ENCODE measurements at places on chromosomes 7 and 10.

DNA sequence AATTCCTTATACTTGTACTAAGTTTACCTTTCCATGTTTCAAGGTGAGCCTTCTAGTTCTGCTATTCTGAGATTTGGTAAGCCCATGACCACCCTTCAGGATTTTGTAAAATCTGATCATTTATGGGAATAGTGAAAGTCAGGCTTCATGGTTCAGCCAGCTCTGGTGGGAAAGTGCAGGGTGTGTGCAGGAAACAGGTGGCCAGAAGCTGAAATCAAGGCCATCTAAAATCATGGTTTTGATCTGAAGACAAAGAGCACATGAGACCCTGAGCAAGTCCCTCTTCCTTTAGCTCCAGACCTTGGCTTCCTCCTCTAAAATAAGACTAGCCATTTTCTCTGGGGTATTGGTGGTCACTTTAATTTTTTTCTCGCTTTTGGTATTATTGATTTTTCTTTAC is 91.3 kb downstream of the CALD1 start:
- DNase-seq = no peak

GRCh38 chr7:50396856-50397255 is 53.3 kb downstream of the FIGNL1 start:
- no peak for DNase-seq

GRCh38 chr7:3300221-3300650 is 816 bp upstream of the SDK1 start:
- DNase-seq = no peak

DNA sequence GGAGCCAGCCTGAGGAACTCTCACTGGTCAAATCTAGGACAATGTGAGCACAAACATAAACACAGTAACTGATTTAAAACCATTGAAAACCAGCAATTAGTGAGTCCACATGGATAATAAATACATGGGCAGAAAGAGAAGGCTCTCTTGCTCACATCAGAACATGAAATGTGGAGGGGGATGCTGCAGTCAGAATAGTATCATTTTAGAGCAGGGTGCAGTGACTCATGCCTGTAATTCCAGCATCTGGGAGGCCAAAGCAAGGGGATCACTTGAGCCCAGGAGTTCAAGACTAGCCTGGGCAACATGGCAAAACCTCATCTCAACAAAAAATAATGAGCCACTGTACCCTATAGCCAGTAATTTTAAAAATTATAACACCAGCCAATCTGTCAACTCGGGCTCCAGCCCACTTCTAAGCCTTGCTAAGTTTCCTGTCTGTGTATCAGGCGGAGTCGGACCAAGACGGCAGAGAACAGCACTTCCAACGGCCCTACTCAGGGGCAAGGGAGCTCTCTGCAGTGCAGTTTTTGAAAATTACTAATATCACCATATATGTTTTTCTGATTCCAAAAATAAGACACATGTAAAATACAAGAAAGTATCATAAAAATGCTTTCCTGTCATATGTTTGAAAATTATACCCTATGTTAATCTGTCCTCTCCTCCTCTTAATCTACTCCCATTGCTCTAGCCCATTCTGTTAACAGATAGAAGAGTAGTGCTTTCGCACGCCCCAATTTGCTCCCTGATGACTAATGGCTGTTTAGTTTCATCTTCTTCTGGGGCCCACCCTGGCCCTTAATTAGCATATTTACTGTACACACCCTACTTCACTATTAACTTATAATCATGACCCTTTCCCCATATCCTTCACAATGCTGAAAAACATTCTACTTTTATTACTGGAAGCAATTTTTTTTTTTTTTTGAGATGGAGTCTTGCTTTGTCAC is 17.1 kb downstream of the URGCP start:
- DNase-seq = no peak

GRCh38 chr7:137462074-137462715 is 118.7 kb upstream of the PTN start:
- no peak for DNase-seq

- DNase-seq = no peak
These were observed 298.1 kb downstream of the GFRA1 start for GRCh38 chr10:115974816-115975430.

DNA sequence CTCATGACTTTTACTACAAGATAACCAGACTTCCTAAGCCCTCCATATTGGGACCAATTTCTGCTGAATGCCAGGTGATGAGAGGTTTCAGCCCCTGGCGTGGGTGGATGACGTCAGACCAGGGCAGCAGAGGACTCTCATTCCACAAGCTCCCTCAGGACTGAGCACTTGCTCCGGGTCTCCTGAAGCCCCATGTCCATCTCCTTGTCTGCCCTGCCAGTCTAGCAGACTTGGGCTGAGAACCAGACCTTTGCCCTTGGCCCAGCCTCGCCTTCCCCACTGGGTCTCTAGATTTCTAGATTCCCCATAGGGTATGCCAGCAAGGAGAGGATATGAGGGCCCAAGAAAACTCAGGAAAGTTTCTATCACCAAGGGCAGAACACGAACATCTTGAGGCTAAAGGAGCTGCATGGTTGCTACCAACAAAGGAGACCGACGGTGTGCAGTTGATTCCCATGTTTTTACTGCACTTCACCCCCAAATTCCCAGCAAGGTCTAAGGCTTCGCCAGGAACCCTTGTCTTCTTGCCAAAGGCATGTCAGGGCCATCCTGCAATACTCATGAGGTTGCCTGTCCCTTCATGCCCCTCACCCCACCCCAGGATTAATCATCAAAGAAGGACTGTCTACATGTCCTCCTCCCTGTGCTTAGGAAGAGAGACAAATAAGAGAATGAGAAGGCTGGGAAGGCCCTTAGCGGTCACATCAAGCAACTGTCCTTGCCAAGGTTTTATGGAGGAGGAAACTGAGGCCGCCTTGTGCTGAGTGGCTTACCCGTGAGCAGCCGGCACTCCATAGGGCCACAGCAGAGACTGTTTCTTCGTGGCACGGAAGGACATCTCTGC is 96.5 kb upstream of the MACROH2A2 start:
- no peak for DNase-seq

DNA sequence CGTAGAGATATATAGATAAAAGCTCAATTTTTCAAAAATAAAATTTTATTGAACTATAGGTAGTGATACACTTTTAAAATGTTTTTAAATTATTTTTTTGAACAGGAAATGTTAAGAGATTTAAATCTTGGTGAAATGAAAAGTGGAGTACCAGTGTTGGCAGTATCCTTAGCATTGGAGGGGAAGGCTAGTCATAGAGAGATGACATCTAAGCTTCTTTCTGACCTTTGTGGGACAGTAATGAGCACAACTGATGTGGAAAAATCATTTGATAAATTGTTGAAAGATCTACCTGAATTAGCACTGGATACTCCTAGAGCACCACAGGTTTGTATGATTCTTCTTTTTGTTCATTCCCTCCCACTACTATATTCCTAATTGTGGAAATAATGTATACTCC is 15.8 kb downstream of the PDCD4 start:
- no peak for DNase-seq

DNA sequence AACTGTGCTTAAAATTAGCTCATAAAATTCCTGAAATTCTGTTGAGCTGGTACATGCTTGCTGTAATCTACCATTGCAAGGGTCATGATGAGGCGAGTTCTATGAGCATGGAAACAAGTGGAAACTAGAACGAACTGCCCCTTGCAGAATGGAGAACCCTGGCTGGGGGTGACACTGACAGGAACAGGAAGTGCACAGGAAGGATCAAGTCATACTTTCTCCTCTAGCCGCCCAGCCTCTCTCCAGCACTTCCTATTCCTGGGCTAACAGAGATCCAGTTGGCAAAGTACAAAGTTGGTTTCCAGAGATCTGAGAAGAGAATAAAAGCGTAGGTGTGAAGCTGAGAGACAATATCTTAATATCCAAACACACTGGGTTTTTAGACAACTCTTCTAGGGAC is 414.2 kb upstream of the PODXL start:
- no peak for DNase-seq

DNA sequence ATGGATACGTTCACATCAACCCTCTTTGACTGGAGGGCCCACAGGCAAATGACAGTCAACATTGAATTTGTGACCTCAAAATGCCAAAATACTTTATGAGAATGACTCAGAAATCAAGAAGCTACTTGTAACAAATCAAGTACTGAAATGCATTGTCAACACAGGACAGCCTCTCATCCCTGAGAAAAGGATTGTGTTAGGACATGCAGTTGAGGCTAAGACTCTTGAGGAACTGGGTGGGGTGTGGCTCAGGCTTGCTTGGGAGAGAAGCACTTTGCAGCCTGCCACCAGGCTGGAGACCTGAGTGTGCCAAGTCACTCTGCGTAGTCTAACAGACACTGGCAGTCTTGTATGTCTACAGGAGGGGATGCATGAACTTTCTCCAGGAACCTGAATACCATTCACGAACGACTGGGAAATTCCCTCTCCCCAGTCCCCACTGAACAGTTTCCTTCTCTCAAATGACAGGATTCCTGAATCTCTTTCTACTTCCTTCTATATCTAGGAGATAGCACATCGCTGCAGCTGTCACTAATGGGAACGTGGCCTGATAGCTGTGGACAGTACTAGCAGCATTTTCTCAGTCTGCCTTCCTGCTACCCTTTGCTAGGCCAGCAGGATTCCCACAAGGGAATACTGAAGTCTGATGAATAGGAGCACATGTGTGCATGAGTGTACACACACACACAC is 3.3 kb upstream of the SMO start:
- DNase-seq = no peak

GRCh38 chr10:120945801-120946302 is 94.7 kb downstream of the WDR11 start:
- DNase-seq = no peak

DNA sequence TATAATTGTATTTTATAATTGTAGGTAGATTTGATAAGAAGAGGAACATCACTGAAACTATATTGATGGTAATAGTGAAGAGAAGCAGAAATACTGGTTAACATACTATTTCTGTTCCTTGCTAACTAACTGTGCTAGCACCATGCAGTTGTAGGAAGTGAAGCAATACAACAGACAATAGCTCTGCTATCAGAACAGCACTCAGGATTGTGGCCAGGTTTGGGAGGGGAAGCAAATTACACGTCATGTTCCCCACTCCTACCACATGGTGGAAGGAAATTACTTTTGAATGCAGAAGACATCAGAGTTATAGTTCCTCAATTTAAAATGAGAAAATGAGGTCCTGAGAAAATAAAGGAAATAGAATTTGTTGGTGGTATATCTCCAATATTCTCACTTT is 151.1 kb downstream of the DGKB start:
- no peak for DNase-seq

DNA sequence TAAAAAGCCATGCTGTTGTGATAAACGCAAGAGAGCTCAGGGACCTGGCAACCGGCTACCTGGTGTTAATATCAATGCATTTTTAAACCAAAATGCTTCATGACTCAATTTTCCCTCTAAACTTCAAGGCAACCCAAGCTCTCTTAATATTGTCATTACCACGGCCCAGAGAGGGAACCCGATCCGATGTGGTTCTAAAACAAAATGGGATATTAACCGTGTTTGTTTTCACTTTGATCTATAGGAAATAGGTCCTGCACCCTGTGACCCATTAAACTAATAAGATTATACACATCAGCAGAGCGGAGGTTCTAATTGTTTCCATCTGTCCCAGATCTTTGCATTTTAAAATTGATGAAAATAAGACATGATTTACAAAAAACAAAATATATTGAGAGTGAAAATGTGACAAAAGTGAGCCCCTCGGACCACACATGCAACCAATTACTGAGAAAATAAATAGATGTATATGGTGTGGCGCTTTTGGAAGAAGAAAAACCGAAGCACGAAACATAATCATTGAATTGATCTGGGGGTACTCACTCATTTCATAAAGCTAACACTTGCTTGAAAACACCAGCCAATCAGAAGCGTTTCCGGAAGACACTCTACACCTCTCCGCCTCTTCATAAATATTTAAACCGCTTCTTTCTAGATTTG is 290.3 kb upstream of the NFE2L3 start:
- no peak for DNase-seq

DNA sequence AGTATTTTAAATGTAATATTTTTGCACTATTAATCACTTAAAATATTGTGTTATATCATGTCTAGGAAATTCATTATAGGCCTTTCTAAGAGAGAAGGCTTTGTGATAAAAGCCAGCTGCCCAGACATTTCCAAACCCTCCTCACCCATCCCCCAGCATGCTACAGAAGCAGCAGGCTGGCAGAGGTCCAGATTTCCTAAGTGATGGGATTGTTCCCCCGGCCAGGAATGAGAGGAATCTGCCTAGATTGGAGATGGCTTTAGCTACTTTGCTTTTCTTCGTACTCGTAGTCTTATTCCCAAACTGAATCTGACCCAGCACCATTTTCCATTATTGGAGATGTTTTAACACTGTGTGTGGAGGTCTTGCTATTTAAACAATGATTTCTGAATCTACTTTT is 29.4 kb downstream of the CDK14 start:
- DNase-seq = no peak

DNA sequence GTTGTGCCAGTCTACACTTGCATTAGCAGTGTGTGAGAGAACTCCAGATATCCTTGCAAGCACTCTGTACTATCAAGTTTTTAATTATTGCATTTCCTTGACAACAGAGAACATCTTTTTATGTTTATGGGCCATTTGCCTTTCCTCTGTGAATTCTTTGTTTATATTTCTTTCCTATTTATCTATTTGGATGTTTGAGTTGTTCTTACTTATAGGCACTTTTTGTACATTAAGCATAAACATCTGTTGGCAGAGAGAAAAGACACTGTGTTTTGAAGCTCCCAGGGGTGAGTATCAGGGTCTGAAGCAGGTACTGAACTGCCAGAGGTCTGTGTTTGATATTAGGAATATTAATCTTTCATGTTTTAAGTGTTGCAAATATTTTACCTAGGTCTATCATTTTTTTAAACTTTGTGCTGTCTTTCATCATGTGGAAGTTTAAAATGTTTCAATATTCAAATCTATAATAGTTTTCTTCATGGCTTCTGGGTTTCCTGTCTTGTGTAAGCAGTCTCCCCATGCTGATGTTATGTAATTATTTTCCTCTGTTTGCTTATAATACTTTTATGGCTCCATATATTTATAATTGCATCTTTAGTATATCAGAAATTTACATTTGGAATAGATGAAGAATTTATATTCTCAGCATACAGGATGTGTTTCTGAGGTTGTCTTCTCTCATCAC is 17.7 kb upstream of the PDCD4 start:
- no peak for DNase-seq

DNA sequence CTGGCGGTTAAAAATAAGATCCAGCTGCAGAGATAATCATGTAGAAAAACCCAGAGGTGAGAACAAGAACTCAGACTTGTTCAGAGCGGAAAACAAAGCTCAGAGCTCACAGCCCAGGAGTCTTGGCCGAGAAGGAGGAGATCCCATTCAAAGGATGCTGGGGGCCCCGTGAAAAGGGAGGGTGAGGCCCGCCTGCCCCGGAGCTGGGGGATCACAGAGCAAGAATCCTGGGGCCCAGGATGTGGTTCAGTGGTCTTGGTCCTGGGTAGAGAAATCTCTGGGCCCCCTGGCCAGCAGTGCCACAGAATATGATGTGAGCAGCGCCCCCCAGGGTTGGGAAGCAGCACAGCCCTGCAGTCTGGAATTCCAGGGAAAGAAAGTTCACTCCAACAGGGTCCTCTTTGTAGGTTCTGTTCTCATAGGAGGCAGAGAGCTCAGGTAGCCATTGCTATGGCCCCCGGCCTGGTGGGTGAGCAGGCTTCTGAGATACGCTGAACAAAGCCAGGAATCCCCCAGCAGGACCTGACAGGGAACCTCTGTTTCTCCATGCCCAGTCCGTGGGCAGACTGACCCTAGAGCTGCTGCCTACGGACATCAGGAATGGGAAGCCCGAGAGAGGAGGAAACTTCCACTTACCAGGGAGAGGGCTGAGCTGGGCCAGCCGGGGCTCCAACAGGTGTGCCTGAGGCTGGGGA is 77.7 kb upstream of the GNA12 start:
- no peak for DNase-seq
